ENCODE measurements at places on chromosomes 4 and X.
A peak's percentile ranks its signal among the peaks of the same experiment; 100 is the strongest.

DNA sequence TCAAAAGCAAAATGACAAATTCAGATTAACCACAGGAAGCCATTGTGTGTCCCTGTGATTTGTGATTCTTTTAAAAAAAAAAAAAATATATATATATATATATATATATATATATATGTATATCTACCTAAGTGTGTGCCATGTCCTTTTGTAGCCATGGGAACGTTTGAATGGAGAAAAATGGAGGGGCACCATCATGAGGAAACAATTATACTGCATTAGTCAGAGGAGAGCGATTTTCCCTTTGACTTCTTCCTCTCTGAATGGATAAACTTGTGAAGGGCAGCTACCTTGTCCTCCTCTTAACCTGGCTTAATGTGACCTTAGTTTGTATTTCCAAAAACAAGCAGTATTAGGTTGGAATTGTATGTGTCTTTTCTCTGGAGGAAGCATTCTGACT lies 23.3 kb upstream of the CBLL2 start:
- no peak for DNase-seq

DNA sequence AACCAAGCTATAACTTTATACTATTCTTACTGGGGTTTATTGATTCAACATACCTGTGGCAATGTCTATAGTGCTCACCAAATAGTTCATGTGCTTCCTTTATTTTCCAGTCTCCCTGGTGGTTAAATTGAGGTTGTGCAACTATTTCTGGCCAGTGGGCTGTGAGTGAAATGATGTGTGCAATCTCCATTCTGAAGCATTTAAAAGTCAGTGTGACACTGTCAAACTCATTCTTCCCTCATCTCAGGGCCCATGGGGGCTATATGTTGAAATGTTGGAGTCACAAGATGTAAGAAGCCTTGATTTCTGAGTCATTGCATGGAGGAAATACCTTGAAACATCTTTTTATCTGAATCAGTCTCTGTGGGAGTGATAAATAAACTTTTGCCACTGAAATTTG lies 414.3 kb upstream of the RPS6KA3 start:
- no peak for DNase-seq

GRCh38 chr4:177485528-177485927 lies 43.3 kb upstream of the AGA start:
- no peak for DNase-seq

GRCh38 chr4:85784947-85785346 lies 310.0 kb downstream of the ARHGAP24 start:
- no peak for DNase-seq

DNA sequence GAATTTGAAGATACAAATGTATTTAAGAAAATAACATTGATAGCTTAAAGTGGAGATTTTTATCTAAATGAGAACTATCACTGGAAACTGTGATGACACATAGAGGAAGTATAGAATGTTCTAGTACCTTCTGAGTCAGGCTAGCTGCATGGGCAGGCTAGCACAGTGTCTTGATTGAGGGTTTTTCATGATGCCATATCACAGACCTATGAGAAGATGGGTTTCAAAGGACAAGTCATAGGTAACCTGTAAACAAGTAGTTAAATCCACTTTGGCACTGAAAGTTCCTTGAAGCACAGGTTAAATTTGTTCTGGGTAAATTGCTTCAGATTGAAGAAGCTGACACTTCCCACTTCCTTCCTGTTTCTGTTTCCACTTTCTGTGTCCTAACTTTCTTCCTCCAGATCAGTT lies 48.2 kb upstream of the CDKN2AIP start:
- no peak for DNase-seq

DNA sequence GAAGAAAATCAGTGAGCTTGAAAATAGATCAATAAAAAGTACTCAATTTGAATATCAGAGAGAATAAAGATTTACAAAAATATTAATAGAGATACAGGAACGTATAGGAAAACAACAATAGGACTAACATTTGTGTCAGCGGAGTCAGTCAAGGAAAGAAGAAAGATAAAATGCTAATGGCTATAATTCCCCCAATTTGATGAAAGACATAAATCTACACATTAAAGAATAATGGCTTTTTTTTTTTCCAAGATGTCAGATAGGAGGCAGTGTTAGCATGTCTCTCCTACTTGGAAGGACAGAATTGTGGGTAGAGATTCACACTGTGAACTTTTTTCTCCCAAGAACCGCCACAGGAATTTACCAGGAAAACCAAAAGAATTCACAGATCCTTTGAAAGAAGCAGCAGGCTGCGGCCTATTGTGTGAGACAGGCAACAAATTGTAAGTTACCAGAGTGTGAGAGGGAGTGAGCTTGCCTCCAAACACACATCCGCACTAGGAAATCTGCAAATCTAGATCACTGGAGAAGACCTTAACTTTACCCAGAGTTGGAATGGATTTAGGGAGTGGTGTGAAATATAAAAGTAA lies 249.9 kb downstream of the PRDM5 start:
- no peak for DNase-seq

DNA sequence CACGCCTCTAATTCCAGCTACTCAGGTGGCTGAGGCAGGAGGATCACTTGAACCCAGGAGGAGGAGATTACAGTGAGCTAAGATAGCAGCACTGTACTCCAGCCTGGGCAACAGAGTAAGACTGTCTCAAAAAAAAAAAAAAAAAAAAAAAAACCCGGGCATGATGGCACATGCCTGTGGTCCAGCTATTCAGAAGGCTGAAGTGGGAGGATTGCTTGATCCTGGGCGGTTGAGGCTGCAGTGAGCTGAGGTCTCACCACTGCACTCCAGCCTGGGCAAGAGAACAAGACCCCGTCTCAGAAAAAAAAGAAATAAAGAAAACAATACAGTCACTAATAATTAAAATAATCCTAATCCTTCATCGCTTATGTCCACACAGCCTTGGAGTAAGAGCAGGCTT lies 68.1 kb downstream of the APBB2 start:
- DNase-seq, result no peak

DNA sequence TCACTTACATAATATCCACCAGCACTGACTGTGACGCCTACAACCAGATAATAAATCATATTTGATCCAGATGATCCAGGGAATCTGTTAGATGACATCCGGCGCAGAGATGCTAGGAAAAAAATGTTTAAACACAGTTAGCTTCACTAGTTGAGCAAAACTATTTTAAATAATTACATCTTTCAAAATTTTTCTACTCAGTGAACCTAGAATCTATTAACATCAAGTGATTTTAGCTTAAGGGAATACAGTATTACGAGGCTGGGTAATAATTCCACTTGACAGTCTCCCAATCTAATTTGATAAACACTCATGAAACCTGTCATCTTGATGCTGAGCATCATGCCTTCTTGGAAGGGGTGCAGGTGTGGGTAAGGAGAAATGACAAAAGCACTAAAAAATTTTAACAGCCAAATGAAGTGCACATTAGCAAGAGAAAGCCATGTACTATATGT lies 4.7 kb downstream of the MGARP start:
- no peak for DNase-seq

DNA sequence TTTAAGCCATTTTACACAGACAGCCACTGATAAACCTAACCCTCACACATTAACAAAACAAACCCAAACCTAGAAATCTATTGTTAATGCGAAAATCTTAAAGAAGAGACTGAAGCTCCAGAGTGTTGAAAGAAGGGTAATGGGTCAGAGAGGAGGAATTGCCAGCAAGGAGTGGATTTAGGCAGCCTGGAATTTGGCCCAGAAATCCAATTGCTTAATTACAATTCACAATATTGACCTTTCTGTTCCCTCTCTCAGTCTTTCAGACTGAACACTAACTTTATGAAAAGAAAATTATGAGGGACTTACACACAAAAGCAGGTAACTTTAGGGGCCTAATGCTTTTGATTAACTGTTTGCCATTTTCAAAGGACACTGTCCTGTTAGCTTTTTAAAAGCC lies 185.2 kb upstream of the GPC4 start:
- no peak for DNase-seq

DNA sequence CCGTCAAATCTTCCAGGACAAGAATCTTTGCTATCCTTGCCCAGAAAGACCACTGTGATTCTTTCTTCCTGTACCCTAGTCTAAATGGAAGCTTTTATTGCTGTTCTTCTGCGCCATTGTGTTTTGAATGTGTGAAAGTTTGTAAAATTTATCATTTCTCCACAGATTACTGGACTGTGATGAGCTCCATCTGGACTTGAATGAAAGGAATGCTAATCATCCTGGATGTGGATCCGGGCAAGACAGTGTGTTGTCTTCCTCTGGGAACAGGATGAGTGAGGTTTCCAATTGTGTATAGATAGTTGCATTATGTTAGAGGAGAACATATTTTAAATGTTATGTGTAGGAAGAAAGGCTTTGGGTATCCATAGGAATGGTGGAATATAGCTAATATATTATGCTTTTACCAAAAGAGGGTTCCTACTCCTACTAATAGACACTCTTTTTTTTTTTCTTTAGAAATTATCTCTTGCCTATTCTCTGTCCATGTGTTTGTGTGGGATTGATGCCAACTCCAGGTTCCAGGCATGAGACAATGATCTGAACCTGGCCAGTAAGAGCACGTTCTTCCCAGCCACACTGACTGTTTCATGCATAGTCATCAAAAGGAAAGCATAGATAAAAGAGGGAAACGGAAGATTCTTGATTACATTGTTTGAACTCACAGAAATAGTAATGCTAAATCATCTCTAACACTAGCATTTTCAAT lies 803.6 kb upstream of the ADGRL3 start:
- no peak for DNase-seq

GRCh38 chr4:87077914-87078585 lies 142.4 kb downstream of the KLHL8 start:
- DNase-seq, result no peak

DNA sequence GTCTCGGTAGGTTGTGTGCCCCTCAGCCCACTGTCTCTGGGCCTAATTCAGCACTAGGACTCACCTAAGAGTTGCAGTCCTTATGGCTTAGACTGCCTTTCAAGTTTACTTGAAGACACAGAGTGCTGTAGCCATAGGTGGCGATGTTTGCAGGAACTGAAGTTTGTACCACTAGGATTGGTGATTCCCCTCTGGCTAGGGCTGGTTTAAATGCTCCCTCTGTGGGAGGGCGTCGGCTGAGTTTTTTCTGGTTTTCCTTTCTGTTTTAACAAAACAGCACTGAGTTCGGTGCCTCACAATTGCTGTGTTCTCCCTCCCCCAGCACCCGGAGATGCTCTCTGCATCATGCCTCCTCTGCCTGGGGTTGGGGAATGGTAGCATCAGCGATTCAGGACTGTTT lies 480.9 kb downstream of the PCDH11X start:
- DNase-seq, result no peak

GRCh38 chrX:48972220-48973164 lies 848 bp upstream of the KCND1 start:
- DNase-seq, result peak; percentile 22

- DNase-seq, result no peak
These were observed 15.3 kb downstream of the STAG2 start for GRCh38 chrX:123976706-123977316.

DNA sequence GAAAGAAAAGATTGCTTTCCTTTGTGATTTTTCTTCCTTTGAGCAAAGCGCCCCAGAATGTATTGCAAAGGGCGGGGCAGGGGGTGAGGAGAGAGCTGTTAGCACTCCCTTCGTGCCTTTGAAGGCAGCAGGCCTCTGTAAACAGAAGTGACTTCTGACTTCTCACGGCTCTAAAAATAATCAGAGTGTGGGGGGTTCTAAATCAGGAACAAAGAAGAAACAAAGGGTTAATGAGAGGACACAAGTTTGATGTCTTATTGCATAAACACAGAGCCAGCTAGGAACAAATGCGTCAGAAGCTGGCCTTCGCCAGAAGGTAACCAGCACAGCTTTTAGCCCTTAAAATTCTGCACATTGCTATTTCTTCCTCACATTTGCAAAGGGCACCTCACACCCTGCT lies 626.2 kb downstream of the MID1IP1 start:
- no peak for DNase-seq

Measured in GM19239 (cell line).